Esophagus squamous epithelium (tissue), 5 donors: ENCODE measurements at places on chromosomes 5 and 9.

GRCh38 chr5:2592766-2593165 is 158.7 kb downstream of the IRX2 start:
- H3K27ac ChIP-seq, result no peak overlapping the region
- no peaks in the 10 kb centered on the region for H3K4me1 ChIP-seq
- DNase-seq, result no peak
- H3K4me3 ChIP-seq, result no peak overlapping the region
- no peaks in the 10 kb centered on the region for H3K27me3 ChIP-seq

GRCh38 chr5:96942078-96942477 is 6.2 kb downstream of the LNPEP start:
- no peaks in the 10 kb centered on the region for H3K36me3 ChIP-seq
- peaks cover 7% of the 10 kb centered on the region for H3K4me1 ChIP-seq
- H3K4me3 ChIP-seq, result no peak overlapping the region
- no peak for DNase-seq

DNA sequence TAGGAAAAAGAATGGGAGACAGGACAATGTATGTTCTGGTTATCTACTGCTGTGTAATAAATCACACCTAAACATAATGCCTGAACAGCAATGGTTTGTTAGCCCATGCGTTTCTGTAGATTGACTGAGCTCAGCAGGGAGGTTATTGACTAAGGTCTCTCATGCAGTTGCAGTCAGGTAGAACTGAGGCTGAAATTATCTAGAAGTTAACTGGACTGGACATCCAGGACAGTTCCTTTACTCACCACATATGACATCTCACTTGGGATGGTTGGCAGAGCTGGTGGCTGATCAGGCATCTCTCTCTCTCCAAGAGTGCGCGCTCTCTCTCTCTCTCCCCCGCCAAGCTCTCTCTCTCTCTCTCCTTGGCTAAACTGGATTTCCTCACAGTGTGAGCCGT is 8.9 kb upstream of the FOXB2 start:
- H3K4me3 ChIP-seq, result no peak overlapping the region
- H3K27ac ChIP-seq, result no peak overlapping the region
- H3K4me1 ChIP-seq, result peaks cover 28% of the 10 kb centered on the region
- peaks cover 8% of the 10 kb centered on the region for H3K27me3 ChIP-seq
- no peak for DNase-seq

- peak overlapping the region; percentile 40 for H3K4me3 ChIP-seq
- peak overlapping the region; percentile 29 for H3K27ac ChIP-seq
- no peak for DNase-seq
- H3K4me1 ChIP-seq, result peaks cover 96% of the 10 kb centered on the region
These were observed 11.1 kb downstream of the ZNF608 start for GRCh38 chr5:124735169-124735858.

GRCh38 chr5:104821606-104822005 is 1259.0 kb upstream of the NUDT12 start:
- no peak overlapping the region for H3K27ac ChIP-seq
- H3K4me3 ChIP-seq, result no peak overlapping the region
- no peaks in the 10 kb centered on the region for H3K27me3 ChIP-seq
- no peaks in the 10 kb centered on the region for H3K4me1 ChIP-seq
- H3K36me3 ChIP-seq, result no peaks in the 10 kb centered on the region

DNA sequence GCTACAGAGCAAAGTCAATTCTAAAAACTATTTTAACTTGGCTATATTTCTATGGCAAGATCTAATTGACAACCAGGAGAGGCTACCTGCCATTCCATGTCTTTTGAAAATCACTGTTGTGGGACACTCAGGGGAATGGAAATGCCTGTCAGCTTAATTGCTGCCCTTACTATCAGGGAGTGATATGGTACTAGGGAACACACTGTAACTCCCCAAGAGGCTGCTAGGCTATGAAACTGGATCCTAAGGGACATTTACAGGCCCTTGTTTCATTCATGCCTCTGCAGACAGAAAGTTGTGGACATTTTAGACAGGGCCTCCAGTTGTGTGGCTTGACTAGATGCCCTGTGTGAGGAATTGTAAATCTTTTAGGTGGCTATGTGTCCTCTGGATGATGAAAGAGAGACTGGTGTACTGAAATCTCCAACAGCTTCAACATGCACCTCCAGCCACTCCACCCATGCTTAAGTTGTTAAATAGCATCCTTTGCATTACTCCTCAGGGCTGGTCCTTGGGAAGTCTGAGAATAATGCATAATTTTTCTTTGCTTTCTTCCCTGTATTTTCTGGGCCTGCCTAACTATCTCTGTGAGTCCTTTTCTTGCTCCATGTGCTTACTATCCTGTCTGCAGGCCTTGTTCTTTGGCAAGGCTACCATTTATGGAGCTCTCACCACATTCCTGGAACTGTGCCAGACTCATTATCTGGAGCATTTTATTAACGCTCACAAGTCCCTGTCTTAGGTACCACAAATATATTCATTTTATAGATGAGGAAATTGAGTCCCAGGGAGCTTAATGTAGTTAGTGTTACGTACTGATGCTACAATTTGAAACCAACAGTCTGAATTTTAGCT is 3.2 kb downstream of the MROH2B start:
- no peak for DNase-seq
- H3K27ac ChIP-seq, result no peak overlapping the region
- H3K4me1 ChIP-seq, result no peaks in the 10 kb centered on the region
- no peaks in the 10 kb centered on the region for H3K36me3 ChIP-seq

- H3K27me3 ChIP-seq, result no peaks in the 10 kb centered on the region
- DNase-seq, result no peak
- peaks cover 3% of the 10 kb centered on the region for H3K4me1 ChIP-seq
- H3K4me3 ChIP-seq, result no peak overlapping the region
- no peaks in the 10 kb centered on the region for H3K36me3 ChIP-seq
These were observed 9.3 kb upstream of the ADRA1B start for GRCh38 chr5:159906943-159907342.

- peaks cover 22% of the 10 kb centered on the region for H3K36me3 ChIP-seq
- no peaks in the 10 kb centered on the region for H3K27me3 ChIP-seq
- H3K27ac ChIP-seq, result no peak overlapping the region
- peaks cover 5% of the 10 kb centered on the region for H3K4me1 ChIP-seq
- no peak for DNase-seq
- no peak overlapping the region for H3K4me3 ChIP-seq
These were observed 84.8 kb downstream of the MVB12B start for GRCh38 chr9:126411225-126411947.

DNA sequence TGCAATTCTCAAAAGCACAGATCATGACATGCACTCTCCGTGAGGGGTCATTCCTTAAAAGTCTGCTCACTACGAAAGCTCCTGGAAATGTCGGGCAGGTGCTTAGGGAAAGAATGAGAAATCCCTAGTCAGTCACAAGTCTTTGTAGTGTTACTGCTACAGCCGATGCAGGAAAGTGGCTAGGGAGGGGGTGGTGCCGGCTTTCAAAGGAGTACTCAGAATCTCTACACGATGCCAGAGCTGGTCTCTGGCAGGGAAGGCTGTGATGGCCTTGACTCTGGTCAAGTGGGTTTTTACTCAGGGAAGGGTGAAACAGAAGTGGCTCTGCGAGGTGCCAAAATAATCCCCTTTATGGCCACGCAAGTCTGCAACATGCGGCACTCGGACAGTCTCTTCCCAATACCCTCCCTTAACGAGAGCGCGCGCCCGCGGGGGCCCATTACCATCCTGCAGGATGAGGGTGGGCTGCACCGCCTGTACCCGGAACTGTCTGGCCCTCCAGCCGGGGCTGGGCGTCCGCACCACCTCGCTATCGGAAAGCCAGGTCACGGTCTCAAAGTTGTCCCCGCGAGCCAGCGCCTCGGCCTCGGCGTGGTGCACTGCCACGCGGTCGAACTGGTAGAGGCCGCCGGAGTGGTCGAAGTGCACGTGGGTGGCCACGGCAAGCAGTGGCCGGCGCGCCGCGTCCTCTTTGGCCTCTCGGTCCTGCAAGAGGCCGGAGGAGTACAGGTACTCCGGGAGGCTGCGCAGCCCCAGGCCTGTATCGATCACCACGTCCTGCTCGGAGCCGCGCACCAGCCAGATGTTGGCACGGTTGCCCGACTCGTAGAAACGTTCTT is 956 bp downstream of the MBLAC2 start:
- no peaks in the 10 kb centered on the region for H3K4me1 ChIP-seq
- H3K27ac ChIP-seq, result peak overlapping the region; percentile 79
- no peaks in the 10 kb centered on the region for H3K36me3 ChIP-seq
- H3K4me3 ChIP-seq, result peak overlapping the region; percentile 90
- no peaks in the 10 kb centered on the region for H3K27me3 ChIP-seq

- no peaks in the 10 kb centered on the region for H3K27me3 ChIP-seq
- peaks cover 8% of the 10 kb centered on the region for H3K36me3 ChIP-seq
- H3K27ac ChIP-seq, result peak overlapping the region; percentile 17
- H3K4me3 ChIP-seq, result no peak overlapping the region
- no peak for DNase-seq
These were observed 2.8 kb downstream of the GRHPR start for GRCh38 chr9:37425298-37425752.

- H3K4me3 ChIP-seq, result peak within 1 kb of the TSS; percentile 65
- no peaks in the 10 kb centered on the region for H3K27me3 ChIP-seq
- H3K4me1 ChIP-seq, result peaks cover 5% of the 10 kb centered on the region
- peak within 1 kb of the TSS; percentile 55 for H3K27ac ChIP-seq
These were observed at the start of gene TMEM171 for GRCh38 chr5:73120222-73121118. Gene TMEM171 (plus strand): TSS chr5:73120575. CDS start chr5:73123374, 2,799 bp downstream.

DNA sequence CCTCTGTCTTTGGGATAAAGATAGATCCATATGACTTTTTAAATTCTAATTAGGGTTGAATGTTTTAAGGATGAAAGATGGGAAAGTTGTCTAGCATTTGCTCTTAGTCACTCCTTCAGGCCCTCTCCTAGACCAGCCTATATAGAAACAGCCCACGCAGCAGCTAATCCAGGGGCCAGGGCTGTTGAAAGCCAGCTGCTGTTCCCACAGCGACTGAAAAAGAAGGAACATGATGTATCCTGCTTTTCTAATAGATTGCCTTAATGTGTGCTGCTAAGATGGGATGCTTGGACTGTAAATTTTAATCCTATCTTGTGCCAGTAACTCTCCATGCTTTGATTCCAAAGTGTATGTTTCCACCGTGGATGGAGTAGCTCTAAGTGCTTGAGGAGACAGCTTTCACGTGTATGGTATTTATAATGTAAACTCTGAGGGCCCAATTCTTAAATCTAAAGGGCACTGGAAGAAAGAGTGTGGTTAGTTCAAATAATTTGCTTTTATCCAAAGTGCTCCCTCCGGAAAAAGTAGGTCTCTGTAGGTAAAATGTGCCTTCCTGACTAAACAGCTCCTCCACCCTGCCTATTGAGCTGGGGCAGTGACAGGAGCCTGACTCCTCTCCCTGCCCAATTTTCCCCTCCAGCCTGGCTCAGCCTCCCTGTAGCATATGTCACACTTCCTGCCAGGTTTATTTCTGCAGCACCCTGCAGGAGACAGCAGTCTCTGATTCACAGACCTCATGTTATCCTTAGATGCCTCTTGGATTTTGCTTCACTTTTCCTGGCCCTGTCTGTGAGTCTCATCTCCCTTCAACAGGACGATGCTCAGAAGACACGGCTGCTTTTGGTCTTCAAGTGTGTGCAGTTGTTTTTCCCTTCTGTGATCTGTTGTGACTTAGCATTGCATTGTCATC is 33.2 kb downstream of the SLC36A1 start:
- peak overlapping the region; percentile 42 for H3K27ac ChIP-seq
- no peaks in the 10 kb centered on the region for H3K27me3 ChIP-seq
- no peak for DNase-seq

GRCh38 chr9:89304834-89305188 is 6.2 kb upstream of the CKS2 start:
- peaks cover 9% of the 10 kb centered on the region for H3K4me1 ChIP-seq
- no peak overlapping the region for H3K27ac ChIP-seq
- no peaks in the 10 kb centered on the region for H3K36me3 ChIP-seq
- H3K4me3 ChIP-seq, result no peak overlapping the region

- H3K27ac ChIP-seq, result no peak overlapping the region
- H3K36me3 ChIP-seq, result peaks cover 25% of the 10 kb centered on the region
- H3K4me3 ChIP-seq, result no peak overlapping the region
- no peak for DNase-seq
- no peaks in the 10 kb centered on the region for H3K27me3 ChIP-seq
These were observed 6.1 kb upstream of the FGF18 start for GRCh38 chr5:171413153-171413910.

DNA sequence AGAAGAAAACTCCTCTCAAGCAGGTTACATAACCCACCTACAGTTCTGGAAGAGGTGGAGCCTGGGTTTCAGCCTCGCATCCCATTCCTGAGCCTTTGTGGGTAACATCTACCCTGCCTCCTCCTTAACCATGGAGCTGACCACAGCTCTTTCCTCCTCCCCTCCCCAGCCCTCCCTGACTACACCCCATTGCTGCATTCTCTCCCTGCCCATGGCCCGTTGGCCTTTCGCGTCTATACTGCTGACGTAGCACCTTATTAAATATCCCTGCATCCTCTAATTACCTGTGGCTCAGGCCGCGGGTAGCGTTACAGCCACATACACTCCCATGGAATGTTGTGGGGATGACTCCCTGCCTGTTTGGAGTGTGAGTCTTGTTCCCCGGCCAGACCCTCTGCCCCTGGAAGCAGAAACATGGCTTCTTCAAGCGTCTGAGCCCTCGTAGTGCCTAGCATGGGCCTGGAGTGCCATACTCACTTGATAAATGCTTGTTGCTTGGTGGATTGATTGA is 72.8 kb downstream of the WWC1 start:
- H3K36me3 ChIP-seq, result no peaks in the 10 kb centered on the region
- H3K4me3 ChIP-seq, result no peak overlapping the region
- DNase-seq, result no peak
- no peaks in the 10 kb centered on the region for H3K27me3 ChIP-seq
- peaks cover 12% of the 10 kb centered on the region for H3K4me1 ChIP-seq
- peak overlapping the region; percentile 63 for H3K27ac ChIP-seq

GRCh38 chr9:72960446-72960845 is 7.6 kb upstream of the ALDH1A1 start:
- H3K4me3 ChIP-seq, result no peak overlapping the region
- no peak for DNase-seq
- no peaks in the 10 kb centered on the region for H3K36me3 ChIP-seq
- H3K27me3 ChIP-seq, result no peaks in the 10 kb centered on the region

- no peaks in the 10 kb centered on the region for H3K27me3 ChIP-seq
- H3K4me1 ChIP-seq, result peaks cover 29% of the 10 kb centered on the region
- peak overlapping the region; percentile 36 for H3K27ac ChIP-seq
- no peaks in the 10 kb centered on the region for H3K36me3 ChIP-seq
- no peak overlapping the region for H3K4me3 ChIP-seq
These were observed 94.9 kb downstream of the TMEM174 start for GRCh38 chr5:73267766-73268435.

- H3K4me1 ChIP-seq, result no peaks in the 10 kb centered on the region
- no peaks in the 10 kb centered on the region for H3K27me3 ChIP-seq
These were observed 710.5 kb upstream of the CDH9 start for GRCh38 chr5:27748847-27749246.

- DNase-seq, result no peak
- no peaks in the 10 kb centered on the region for H3K4me1 ChIP-seq
- no peaks in the 10 kb centered on the region for H3K36me3 ChIP-seq
- H3K27ac ChIP-seq, result no peak overlapping the region
- H3K27me3 ChIP-seq, result no peaks in the 10 kb centered on the region
These were observed 158.0 kb downstream of the ENC1 start for GRCh38 chr5:74482523-74482922.

DNA sequence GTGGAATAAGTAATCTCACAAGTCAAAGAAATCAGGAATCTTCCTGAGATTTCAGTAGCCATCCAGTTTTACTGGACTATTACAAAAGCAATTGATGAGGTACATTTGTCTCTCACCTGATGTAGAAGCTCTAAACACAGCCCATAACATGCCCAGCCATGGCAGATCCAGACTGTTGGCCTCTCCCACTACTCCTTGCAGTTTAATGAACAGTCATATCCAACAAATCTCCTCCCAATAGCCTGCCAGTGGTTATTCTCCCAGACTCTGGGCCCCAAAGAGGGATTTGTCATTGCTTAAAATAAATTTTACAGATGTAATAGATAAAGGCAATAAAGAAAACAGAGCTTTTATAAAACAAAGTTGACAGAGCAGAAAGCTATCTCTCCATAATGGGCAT is 80.8 kb downstream of the ZNF608 start:
- H3K27ac ChIP-seq, result no peak overlapping the region
- H3K27me3 ChIP-seq, result no peaks in the 10 kb centered on the region
